ENCODE measurements at places on chromosomes 6 and 20.
A peak's percentile ranks its signal among the peaks of the same experiment; 100 is the strongest.

DNA sequence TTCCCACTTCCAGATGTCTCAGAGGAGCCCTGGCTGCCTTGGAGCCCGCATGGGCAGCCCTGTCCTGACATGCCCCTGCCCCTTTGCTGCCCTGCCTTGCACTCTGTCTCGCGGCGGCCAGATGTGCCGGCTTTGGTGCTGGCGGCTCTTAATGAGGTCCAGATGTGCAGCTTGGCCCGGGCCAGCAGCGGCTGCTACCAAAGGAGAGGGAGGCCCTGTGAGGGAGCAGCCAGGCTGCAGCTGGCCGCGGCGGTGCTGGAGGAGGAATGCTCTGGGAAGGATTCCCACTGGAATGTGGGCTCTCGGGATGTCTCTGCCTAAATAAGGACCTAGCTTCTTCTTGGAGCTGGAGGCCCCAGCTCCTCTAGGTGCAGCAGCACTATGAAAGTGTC lies 72.4 kb downstream of the FGD2 start:
- DNase-seq = no peak

DNA sequence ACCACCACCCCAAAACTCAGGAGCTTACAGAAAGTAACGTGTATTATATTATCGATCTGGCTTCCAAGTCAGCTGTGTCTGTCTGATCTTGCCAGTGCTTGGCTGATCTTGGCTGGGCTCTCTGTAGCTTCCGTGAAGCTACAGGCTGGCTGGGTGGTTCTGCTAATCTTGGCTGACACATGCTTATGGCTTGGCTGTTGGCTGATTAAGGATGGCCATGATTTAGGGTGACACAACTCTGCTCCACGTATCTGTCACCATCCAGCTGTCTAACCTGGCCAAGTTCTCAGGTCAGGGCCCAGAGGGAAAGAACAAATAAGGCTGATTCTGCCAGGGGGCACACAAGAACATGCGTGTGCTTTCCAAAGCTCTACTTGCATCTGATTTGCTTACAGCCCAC lies 64.7 kb upstream of the PRL start:
- DNase-seq = no peak

DNA sequence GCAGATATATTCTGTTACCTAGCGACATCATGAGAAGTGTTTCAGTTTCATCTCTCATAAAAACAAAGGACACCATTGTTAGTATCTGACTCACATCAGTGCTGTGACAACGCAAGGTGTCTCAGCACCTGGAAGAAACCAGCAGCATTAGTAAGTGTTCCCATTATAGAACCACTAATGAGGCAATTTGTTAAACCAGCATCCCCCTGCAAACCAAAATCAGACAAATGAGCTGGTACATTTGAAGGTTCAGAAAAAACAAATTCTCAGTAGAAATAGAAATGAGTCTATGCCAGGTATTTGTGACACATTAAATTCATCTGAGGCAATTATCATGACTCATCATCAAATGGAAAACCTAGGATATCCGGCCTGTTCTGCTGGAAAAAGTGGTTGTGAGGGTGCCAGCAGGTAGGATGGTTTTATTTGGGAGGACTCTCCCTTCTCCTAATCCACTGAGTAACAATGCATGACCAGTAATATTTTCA lies 151.7 kb downstream of the TMEM200A start:
- no peak for DNase-seq

DNA sequence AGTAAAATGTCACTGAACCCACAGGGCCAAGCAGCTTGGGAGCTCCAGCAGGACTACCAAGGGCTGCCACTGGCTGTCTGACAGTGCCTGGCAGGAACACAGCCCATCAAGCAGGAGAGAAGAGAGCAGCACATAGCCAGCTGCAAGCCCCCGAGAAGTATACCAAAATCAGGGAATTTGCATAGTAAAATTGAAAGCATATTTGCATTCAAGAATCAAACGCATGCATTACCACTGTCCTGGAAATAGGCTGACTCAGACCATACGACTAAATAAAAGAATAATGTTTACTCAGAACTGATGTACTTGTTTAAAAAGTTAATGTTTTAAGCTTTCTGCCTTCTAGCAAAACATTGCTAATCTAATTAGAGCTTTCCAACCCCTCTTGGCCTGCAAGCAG lies 298.1 kb downstream of the TFAP2B start:
- DNase-seq = no peak

GRCh38 chr20:664151-664550 lies 11.2 kb upstream of the SRXN1 start:
- DNase-seq = no peak

GRCh38 chr20:51495291-51495690 lies 47.2 kb downstream of the NFATC2 start:
- no peak for DNase-seq

DNA sequence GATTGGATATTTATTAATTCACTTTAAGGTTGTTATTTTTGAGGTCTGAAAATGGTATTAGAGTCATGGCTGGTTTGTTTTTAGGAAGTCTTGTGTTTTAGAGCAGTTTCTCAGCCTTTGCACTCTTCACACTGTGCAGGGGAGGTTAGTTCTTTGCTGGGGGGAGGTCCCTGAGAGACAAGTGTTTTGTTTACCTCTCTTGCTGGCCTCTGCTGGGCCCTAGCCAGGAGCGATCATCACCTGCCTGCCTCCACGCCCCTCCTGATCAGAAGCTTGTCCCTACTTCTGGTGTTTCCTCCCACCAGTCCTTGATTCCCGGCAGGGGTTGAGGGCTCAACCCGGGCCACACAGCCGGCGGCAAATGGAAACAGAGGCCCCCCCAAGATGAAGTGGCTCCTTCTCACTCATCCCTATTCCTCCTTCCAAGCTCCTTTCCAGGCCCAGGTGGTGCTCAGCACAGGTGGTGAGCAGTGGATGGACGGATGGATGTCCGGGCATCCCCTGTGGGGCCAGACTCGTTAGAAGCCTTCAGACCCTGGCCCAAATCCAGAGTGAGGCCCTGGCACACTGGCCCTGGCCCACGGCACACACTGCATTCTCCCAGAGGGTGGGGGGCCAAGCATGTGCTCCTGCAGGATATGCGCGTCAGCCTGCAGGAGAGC lies 51.3 kb downstream of the GRM4 start:
- DNase-seq = no peak

- no peak for DNase-seq
Measured at GRCh38 chr6:72246926-72247325, 360.6 kb downstream of the RIMS1 start.

- peak; percentile 5 for DNase-seq
Measured at GRCh38 chr6:139981768-139982181, 607.3 kb upstream of the CITED2 start.

Measured in CD4-positive, alpha-beta T cell (primary cell).